ENCODE measurements at places on chromosomes 16 and 17. TPM values are rescaled to one million over a fixed set of nuclear protein-coding genes. Genes with fewer than 3 reads are reported as not detected.

CACNG1 gene
- not detected for total RNA-seq

KRTAP3-1 gene
- total RNA-seq: not detected

GSDMA gene
- 0.59 TPM for total RNA-seq

DNA sequence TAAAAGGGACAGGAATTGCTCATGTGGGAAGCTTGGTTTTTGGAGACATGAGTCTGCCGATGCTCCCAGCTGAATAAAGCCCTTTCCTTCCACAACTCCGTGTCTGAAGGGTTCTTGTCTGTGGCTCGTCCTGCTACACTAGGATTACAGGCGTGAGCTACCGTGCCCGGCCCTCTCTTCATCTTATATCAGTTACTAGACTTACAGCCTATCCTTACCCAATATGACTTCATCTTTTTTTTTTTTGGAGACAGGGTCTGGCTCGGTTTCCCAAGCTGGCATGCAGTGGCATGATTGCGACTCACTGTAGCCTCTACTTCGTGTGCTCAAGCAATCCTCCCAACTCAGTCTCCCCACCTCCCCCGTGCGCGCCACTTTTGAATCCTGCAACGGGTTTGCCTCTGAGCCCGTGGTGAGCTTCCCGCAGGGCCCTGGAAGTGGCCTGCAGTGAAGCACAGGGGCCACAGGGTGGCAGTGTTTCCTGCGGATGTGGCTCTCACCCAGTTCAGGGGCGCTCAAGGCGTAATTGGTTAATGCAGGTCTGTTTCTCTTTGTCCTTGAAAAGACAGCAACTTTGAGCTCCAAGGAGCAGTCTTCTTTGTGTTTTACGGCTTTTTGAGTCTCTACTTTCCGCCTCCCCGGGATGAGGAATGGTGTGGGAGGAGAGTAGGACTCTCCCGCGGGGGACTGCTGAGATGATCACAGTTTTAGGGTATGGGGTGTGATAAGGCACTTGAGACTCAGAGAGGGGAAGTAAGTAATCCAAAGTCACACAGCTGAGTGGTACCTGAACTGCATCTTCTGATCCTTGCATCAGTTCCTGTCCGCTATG lies 22.7 kb upstream of the GPRC5B start:
- no peaks in the 10 kb centered on the region for H3K36me3 ChIP-seq
- no peak overlapping the region for H3K27ac ChIP-seq
- peaks cover 11% of the 10 kb centered on the region for H3K27me3 ChIP-seq
- no peak overlapping the region for H3K4me3 ChIP-seq
- H3K4me1 ChIP-seq: no peaks in the 10 kb centered on the region

- H3K27me3 ChIP-seq: no peaks in the 10 kb centered on the region
- H3K36me3 ChIP-seq: peaks cover 4% of the 10 kb centered on the region
- H3K4me3 ChIP-seq: no peak overlapping the region
- DNase-seq: no peak
- no peaks in the 10 kb centered on the region for H3K4me1 ChIP-seq
Measured at GRCh38 chr17:37117373-37118142, 168.8 kb downstream of the AATF start.

Measured in heart left ventricle (tissue), 16 donors.